ENCODE measurements at places on chromosomes 5 and 9.

GRCh38 chr5:127420758-127421157 lies 96.7 kb upstream of the PRRC1 start:
- DNase-seq, result no peak

DNA sequence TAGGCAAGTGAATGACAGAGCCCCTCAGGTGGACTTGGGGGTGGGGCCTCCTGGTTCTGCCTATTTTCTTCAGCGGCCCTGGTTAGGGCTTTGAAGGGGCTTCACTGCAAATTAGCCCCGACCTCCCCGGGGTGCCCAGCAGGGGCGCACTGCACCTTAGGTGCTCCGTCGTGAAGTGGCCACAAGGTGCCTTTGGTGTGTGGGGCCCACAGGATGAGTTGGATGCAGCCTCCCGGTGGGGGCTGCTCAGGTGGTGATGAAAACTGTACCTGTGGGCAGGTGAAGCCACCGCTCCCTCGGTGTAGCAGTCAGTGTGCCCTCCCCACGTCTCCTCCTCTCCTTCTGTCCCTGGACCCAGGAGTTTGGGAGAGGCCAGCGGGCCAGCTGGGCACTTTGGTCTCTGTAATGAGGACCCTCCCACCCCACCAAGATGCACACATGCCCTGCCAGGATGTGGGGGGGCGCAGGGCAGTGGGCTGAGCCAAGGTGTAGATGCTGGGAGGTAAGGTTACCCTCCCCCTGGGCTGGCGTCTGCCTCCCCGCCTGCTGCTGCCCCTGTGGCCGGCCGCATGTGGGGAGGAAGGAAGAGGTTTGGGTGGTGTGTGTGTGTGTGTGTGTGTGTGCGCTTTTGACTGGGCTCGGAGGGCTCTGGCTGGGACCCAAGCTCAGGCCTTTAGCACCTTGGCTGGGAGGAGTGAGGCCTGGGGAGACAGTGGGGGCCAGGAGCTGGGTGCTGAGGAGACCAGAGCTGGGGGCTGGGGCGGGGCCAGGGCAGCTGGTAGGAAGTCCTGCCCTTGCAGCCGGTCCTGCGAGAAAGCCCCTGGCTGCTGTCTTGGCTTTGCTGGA lies 55.6 kb downstream of the RXRA start:
- no peak for DNase-seq

DNA sequence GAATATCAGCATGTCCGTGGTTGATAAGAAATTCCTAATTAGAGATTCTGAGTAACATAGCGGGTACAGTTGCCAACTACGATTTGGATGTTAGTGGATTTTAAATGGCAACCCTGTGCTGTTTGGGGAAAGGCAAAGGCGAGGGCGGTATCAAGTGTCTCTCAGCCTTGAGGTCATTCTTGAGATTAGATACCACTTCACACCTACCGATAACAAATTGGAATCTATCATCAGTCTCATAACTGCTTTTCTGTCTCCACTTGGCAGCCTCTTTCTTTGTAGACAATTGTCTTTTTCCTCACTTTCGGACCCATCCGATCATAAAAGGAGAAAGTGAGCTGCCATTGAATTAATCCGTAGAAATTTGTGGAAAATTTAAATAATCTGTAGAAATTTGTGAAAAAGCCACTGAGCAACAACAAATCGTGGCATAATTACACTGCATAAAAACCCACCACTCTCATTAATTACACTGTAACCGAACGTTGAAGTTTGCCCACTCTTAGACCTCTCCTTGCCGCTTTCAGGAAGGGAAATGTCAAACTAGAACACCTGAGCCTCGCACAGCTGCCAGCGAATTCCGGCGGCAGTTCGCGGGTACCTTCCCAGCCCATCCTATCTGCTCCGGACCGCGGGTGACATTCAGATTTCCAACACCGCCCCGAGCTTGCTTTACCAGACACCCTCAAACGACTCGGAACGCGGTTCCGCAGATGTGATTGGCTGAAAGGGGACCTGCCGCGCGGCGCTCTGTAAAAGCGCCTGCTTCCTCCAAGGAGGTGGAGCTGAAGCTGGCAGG lies 849 bp upstream of the RGMB start:
- peak; percentile 24 for DNase-seq

DNA sequence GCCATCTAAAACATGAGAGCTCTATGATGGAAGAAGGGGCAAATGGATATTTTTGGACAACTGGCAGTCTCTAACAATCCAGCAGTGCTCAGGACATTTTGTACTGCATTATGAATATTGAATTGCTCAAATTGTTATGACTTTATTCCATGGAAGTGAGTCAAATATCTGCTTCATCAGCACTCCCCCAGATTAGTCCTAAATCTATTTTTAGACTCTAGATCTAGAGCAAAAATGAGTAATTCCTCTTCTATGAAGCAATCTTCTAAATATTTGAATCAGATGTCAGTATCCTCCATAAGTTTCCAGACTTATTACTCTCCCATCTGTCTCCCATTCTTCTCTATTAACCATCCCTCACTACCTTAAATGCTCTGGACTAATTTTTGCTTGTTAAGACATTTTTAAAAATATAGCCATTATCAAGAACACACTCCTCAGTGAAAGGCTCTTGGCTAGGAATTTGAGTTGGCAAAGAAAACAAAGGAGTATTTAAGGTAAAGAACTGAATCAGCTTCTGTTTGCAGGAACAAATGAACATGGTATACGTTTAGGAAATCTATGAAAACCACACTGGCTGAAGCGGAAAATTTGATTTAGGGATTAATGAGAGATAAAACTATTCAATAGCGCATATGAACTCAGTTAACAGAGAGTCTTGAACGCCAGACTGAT lies 300.9 kb downstream of the MCTP1 start:
- DNase-seq, result no peak

- DNase-seq, result no peak
Observed at GRCh38 chr9:9352877-9353481, 1259.8 kb downstream of the PTPRD start.

- DNase-seq, result no peak
Observed at GRCh38 chr5:115657881-115658233, 32.0 kb upstream of the TMED7 start.

GRCh38 chr9:99850736-99851499 lies 29.2 kb downstream of the NR4A3 start:
- no peak for DNase-seq

GRCh38 chr9:17604556-17604955 lies 25.7 kb downstream of the SH3GL2 start:
- DNase-seq, result no peak

- DNase-seq, result no peak
Observed at GRCh38 chr9:84076384-84076783, 95.8 kb downstream of the RMI1 start.

DNA sequence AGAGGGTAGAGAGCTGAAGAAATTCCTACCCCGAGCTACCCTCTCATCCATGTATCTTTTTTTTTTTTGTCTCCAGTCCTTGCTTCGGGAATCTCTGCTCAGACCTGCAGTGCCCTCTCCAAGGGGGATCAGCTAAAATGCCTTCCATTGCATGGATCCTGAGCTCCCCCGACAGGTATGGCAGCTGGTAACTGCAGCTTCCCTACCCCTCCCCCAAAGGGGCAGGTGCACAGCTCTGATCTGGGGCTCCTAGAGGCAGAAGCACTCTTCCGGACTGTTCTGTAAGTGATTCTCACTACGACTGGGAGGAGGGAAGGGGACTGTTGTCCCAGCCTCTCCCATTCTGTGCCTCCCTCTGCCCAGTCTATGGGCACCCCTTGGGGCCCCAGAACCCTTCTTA lies 169.6 kb downstream of the MELK start:
- DNase-seq, result no peak

DNA sequence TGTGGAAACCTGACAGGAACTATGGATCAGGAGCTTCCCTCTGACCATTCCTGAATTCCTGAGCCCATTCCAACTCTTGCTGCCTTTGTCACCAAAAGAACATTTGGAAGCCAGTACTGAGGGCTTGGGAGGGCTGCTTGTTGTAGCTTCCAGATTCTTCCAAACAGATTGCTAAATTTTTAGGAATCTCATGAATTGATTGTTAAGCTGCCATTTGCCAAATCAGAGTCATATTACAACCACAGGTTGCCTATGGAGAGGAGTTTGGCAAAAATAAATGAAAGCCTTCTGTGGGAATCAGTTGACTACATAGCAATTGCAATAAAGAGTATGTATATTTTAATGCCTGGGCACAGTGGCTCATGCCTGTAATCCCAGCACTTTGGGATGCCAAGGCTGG lies 39.2 kb upstream of the SLC28A3 start:
- DNase-seq, result no peak

DNA sequence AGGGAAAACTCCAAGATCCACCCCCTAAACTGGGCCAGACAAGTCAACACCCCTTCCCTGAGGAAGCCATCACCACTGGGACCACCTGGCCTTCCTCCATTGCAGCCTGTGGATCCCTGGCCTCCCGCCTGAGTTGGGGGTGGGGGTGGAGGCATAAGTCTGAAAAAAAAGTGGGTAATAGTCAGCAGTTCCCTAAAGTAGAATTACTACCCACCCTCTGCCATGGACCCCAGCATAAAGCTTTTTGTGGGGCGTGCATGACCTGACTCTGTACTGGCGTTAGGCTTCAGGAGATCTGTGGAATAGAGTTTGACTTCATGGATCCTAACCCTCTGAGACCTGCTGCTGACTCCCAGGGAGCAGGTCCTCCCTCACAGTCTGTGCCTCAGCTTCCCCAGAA lies 2.0 kb upstream of the CXXC5 start:
- DNase-seq, result no peak

DNA sequence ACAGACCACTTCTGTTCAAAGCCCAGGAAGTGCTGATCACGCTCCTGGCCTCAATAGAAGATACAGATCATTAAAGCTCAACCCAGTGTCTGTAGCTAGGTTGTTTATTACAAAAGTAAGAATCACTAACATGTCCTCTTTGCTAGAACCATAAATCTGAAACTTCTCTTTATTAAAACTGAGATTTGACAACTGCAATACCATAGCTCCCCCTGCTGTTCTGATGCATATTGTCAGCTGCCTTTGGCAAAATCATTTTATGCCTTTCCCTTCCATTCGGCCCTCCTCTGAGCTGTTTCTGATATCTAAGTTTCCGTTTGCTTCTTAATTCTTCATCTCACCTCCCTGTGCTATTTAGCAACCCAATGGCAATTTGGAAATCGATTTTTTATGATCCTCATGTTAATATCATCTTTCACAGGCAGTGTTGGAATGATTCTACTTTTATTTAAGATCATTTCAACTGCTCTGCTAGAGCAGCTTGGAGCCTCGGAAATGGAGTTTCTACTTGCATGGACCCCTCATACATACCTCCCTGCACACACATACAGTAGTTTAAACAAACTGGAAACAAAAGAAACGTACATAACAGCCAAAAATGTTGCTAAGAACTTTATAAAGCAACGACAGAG lies 998.8 kb downstream of the MAT2B start:
- DNase-seq, result no peak

DNA sequence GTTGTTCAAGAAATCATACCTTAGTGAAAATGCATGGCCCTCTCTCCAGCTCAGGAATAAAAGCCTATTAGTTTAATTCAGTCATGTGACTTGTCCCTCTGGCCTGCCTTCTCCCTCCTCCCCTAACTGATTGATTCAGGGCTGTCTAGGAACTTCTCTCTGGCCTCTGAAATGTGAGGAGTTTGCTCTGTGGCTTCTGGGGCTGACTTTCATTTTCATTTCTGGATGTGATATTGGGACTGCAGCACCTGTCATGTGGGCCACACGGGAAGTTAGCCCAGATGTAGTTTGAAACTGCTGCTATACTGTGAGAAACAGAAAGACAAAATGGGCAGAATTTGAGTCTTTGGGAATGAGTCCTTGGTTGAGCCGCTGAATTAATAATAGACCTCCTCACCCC lies 44.8 kb downstream of the PARP8 start:
- DNase-seq, result no peak

GRCh38 chr9:89036383-89036782 lies 45.1 kb downstream of the S1PR3 start:
- DNase-seq, result no peak

All from activated CD8-positive, alpha-beta memory T cell treated with anti-CD3 and anti-CD28 coated beads for 1 hour (primary cell).